ENCODE measurements at places on chromosomes 16 and 17.

DNA sequence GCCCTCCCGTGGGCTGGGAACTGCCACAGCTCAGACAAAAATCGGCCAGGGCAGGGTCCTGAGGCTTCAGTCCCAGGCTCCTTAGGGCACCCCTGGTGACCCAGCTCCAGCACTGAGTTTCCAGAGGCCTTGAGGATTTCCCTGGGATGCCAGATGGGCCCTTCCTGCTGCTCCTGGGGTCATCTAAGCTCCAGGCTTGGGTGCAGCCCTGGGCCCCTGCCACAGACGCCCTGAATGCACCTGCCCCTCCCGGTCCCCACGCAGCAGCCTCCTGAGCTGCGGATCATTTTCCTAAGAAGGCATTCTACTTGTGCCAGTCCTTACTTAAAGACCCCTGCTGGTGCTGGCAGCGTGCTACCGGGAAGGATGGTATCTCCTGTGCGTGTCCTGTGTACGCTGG lies 6.0 kb upstream of the RNPS1 start:
- no peak for DNase-seq

DNA sequence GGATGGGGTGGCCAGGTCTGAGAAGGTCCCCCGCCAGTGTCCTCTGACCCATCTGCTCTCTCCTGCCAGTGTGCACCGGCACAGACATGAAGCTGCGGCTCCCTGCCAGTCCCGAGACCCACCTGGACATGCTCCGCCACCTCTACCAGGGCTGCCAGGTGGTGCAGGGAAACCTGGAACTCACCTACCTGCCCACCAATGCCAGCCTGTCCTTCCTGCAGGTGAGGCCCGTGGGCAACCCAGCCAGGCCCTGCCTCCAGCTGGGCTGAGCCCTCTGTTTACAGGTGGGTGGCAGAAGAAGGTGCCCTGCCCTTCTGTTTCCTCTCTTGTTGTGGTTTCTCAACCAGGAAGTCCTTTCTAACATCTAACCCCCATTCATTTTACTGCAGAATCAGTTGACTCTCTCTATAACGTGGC lies 7.1 kb downstream of the ERBB2 start:
- DNase-seq, result no peak

DNA sequence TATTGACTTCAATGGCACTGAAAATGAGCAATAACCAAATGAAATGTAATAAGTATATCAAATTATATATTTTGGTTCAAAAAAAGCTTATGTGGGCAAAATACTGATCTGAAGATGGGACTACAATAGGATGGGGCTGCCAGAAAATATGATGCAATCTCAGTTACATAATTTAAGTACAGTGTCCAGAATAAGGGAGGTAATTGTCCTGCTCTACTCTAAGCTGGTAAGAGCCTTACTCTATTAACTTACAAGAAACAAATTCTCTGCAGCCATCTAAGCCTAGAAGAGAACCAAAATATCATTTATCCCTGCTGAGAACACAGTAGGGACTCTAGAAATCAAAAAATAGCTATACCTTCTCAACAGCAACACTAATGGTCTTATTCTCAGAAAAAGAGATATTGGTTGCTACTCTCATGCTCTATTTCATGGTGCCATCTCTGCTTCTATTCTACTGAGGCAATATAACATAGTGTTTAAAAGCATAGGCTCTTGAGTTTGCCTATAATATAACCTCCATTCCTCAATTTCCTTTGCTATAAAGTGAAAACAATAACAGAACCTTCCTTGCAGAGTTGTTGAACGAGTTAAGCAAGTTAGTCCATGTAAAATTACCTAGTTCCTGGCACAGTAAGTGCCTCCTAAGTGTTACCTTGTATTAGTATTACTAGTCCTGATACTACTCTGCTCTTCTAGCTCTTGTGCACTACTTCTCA lies 19.9 kb downstream of the NQO1 start:
- no peak for DNase-seq

GRCh38 chr17:82400830-82401229 lies 17.3 kb upstream of the HEXD start:
- no peak for DNase-seq

DNA sequence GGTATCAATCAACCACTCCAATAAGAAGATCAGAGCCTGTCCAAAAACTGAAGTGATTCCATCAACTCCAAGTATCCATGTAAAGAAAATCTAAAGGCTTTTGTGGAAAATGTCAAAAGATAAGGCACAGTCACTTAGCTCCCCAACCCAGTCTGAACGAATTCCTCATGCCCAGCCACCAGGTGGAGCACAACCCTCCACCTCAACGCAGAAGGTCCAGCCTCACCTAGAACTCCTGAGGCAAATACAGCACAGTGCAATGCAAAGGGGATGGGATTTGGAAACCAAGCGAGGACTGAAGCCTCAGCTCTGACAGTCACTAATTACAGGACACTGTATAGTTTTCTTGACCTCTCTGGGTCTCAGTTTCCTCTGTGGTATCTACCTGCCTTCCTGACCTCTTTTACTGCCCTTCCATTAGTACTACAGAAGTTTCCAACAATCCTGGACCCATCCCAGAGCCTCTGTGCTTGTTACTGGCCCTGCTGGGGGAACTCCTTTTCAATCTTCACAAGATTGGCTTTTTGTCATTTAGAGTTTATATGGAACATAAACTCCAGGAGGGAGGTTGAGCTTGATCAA lies 2.0 kb downstream of the NCBP3 start:
- no peak for DNase-seq

DNA sequence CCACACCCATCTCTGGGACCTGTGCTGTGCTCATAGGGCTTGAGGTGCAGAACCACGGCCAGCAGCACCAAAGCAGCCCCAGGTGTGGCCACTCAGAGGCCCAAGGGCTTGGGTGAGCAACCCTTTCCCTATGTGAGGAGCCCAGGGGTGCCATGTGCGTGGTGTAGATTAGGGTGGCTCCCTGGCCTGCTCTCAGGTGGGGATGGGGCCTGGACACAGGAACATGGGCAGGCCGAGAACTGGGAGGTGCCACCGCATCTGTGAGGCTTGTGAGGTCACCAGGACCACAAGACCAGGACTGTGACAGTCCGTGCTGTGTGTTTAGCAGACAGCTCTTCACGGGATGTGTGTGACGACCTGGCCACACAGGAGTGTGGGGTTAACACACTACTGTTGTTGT lies 103.5 kb upstream of the ZNF750 start:
- DNase-seq, result no peak

DNA sequence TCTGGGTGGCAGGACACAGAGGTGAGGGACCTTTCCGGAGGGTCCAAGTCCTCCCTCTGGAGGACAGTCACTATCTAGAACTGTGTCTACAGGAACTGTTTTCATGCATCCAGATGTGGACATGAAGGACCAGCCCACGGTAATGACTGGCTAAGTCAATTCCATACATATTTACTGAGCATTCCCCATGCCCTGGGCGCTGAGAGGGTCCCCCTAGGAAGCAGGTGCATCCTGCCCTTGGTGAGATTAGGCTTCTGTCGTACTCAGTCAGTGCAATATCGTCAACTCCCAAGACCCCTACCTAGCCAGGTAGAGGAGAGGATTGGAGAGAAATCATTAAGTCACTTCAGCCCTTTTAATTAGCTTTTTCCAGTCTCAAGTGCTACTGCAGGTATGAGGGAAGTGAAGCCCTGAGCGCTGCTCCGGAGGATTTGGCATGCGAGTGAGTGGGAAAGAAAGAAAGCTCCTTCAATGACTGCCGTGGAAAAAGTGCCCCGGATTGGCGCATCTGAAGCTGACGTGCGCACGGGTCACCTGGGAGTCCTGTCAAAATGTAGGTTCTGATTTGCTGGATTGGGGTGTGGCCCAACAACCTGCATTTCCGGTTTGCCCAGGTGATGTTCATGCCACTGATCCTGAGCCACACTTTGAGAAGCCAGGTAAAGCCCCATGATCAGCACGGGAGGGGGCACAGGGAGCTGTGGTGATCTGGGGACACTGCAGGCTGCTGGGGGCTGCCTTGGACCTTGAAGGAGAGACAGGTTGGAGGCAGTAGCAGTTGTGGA lies 367.4 kb upstream of the TNRC6C start:
- no peak for DNase-seq

GRCh38 chr17:75704963-75705875 lies 16.0 kb upstream of the ITGB4 start:
- DNase-seq, result no peak

DNA sequence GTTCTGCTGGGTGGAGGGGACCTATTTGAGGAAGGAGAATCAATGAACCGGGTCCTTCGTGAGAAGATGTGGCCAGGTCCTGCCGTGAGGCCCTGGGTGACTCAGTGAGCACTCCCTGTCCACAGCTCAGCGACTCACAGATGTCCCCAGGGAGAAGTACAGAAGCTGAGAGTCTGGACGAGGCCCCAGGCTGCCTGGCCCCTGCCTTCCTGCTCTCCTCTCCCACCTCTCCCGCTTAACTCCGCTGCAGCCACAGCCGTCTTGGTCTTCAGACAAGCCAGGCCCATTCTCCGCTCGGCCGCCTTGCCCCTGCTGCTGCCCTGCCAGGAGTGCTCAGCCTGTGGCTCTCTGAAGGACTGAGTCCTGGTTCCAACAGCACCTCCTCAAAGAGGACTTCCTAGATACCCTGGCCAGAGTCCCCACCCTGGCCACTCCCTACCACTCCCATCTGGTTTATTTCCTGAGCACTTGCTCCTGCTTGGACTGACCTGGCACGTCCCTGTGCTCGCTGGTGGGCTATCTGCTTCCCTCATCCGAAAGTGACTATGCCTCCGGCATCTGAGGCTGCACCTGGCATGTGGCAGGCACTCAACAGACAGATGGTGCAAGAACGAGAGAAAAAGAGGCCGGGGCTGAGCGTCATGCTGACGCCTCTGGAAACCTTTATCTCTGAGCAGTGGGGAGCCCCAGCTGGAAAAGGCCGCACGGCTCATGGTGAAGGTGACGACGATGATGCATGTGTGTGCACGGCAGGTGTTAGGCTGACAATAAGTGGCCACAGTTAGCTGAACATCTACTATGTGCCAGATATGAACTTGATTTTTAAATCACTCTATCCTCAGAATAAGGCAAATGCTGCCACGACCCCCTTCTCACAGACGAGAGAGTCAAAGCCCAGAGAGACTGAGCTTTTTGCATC lies 9.2 kb upstream of the TNFRSF13B start:
- DNase-seq, result no peak

- no peak for DNase-seq
Measured at GRCh38 chr16:26594666-26595065, 472.1 kb upstream of the C16orf82 start.

GRCh38 chr17:19978209-19978802 lies 678 bp upstream of the AKAP10 start:
- no peak for DNase-seq

DNA sequence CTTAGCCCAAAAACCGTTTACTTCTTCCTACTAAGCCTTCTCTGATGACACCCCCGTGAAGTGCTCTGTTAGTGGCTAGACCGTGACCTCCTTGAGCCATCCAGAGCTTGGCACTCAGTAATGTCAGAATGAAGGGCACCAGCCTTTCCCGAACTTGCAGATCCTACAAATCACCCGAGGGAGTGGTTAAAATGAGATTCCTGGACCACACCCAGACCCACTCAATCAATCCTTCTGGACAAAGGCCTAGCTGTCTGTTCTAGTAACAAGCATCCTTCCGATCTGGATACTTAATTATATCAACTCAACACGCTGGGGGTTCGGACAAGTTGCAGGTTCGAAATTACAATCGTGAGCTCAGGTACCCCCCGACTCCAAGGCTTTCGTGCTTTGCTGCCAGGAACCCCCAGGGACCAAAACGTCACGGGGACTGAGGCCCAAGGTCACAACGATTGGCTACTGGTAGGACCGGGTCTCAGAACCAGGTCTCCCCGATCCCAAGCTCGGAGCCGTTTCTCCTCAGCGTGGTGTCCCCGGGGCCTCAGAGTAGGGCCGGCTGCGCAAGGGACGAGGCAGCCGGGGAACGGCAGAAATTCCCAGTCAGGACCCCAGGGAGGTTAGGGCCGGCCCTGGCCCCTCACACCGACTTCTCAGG lies 527 bp downstream of the CIAPIN1 start:
- no peak for DNase-seq

- DNase-seq, result no peak
Measured at GRCh38 chr17:60606036-60606435, 6.0 kb downstream of the PPM1D start.
